ENCODE measurements at places on chromosomes 12 and 14.

DNA sequence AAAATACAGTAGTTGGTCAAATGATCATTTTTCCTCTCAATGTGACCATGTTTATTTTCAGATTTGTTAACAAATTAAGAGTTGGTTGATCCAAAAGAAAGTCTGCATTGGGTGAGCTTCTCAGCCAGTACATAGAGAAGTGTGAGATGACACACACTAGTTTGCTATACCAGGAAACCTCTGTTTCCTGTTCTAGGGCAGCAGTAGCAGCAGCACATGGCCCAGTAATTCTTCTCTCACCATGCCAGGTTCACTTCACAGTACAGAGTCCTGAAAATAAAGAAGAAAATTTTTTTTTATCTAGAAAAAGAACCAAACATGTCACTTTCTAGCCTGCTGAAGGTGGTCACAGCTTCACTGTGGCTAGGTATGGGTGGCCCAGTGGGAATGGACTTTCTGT is 250.2 kb upstream of the OR4E1 start:
- no peak for DNase-seq

DNA sequence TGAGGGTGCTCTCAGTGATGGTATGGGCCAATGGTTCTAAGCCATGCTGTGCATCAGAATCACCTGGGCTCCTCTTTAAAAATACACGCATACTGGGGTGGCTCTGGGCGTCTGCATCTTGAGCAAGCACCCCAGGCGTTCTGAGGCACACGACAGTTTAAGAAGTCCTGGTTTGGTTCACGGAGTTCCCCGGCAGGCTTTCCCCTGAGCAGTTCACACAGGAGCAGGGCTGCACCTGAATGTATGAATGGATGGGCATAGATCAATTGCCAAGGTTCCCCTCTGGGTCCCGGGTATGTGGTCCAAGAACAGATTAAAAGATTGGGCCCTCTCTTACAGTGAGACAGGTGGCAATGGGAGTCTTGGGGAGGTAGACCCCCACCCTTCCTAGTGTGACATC is 395.3 kb downstream of the DPF3 start:
- no peak for DNase-seq

GRCh38 chr14:101788016-101788635 is 26.6 kb downstream of the PPP2R5C start:
- no peak for DNase-seq

- DNase-seq: no peak
Measured at GRCh38 chr12:38921025-38921677, 15.8 kb upstream of the CPNE8 start.

DNA sequence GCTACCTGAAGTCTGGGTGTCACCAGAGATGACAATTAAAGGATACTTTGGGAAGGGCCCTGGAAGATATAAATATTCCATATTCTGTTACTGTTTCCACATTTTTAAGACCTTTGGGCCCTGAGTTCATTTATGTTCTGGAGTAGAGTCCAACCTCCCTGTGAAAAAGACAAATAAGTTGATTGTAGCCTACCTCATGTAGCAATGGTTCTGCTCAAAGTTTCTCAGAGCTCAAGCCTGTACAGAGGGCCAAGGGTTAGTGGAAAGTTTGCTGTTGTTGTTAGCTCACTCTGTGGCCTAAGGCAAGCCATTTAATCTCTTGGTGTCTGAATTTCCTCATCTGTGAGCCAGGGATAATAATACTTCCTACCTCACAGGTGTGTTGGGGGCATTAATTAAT is 284.7 kb upstream of the DDHD1 start:
- no peak for DNase-seq

- no peak for DNase-seq
Measured at GRCh38 chr14:20827326-20827725, 24.7 kb upstream of the RNASE1 start.

GRCh38 chr14:100653409-100653808 is 66.2 kb upstream of the BEGAIN start:
- DNase-seq: no peak

DNA sequence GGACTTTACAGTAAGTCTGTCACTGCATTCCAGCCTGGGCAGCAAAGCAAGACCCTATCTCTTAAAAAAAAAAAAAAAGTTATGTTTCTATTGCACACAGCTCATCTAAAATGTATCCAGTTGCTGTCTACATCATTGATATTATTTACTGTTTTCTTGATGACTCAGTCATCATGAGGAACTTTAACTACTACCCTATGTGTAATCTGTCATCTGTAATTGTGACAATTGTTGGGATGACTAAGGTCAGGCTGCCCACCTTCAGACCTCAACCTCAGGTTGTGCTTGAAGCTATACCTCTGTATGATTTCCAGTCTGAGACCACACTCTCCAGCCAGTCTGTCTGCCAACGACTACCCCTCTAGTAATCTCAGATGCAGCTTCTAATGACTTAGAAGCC is 15.3 kb downstream of the PPP1R13B start:
- no peak for DNase-seq

DNA sequence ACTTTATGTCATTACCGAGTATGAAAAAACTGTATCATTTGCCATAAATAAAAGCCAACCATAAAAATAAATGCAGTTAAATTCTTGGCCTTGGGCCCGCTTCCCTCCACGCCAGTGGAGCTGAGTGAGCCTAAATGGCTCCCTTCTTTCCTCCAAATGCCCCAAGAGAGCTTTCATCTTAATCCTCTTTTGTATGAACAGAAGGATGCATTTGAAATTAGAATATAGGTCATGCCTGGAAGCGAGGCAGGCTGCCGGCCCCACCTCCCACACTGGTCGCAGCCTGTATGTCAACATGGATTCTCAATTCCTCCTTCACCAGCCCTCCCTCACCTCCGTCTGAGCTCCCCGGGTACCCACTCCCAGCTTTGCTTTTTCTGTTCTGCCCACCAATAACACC is 245.7 kb downstream of the SLC15A4 start:
- DNase-seq: no peak

DNA sequence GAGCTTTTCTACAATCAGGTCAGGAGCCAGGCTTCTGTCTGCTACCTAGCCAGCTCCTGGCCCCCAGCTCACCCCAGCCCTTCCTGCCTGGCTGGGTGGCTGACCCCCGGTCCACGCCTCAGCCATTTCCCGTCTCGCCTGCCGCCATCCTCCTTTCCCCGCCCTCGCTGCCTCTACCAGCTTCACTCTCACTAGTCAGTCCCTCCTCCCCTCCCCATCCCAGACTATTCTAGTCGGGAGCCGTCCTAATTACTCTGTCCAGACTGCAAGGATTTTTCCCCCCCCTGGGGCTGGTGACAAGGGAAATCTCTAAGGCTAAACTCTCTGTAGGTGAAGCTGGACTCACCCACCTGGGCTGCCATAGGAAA is 825 bp downstream of the DHH start:
- no peak for DNase-seq

DNA sequence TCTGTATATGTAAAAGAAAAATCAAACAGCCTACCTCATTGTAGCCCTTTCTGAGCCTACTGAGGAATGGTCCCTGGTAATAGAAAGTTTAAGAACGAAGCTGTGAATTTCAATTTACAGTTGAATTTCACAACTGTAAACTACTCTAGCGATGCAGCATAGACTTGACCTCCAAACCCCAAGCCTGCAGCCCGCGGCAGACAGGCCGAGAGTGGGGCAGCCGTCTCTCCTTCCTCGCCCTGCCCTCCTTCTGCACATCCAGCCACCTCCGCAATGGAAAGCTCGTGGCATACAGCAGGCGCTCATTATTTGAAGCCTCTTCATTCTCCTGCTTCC is 15.3 kb downstream of the RNASE2 start:
- no peak for DNase-seq

- DNase-seq: no peak
Measured at GRCh38 chr12:103268831-103269514, 226.8 kb downstream of the C12orf42 start.

GRCh38 chr12:14948672-14949071 is 10.3 kb upstream of the ERP27 start:
- DNase-seq: peak; percentile 43

DNA sequence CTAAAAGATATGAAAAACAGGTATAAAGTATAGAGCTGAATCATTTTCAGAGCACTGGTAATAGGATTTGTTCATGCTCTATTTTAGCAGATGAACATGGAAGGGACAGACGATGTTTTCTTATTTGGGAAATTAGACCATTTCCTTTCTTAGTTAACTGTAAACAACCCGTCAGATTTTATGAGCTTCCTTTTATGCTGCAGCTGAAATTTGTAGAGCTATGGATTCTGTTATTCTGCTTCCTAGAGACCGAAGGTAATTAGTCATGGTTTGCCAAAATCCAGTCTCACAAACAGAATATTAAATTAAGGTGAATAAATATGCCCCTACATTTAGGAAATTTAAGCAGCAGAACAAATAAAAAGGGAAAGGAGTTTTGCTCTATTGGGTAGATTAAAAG is 180.2 kb upstream of the SYT1 start:
- no peak for DNase-seq

DNA sequence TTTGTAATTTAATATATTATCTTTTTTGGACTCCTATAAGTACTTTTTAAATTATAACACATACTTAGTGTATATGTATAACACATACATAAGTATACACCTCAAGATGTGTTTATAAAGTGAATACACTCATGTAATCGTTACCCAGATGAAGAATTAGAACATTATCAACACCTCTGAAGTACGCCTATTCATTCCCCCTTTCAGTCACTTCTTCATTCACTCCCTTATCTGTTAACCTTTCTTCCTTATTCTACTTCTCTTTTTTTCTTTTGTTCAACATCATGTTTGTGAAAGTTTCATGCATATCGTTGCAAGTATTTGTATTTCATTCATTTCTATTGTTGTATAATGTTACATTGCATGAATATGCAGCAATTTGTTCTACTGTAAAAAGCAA is 98.5 kb downstream of the ARID2 start:
- DNase-seq: no peak

DNA sequence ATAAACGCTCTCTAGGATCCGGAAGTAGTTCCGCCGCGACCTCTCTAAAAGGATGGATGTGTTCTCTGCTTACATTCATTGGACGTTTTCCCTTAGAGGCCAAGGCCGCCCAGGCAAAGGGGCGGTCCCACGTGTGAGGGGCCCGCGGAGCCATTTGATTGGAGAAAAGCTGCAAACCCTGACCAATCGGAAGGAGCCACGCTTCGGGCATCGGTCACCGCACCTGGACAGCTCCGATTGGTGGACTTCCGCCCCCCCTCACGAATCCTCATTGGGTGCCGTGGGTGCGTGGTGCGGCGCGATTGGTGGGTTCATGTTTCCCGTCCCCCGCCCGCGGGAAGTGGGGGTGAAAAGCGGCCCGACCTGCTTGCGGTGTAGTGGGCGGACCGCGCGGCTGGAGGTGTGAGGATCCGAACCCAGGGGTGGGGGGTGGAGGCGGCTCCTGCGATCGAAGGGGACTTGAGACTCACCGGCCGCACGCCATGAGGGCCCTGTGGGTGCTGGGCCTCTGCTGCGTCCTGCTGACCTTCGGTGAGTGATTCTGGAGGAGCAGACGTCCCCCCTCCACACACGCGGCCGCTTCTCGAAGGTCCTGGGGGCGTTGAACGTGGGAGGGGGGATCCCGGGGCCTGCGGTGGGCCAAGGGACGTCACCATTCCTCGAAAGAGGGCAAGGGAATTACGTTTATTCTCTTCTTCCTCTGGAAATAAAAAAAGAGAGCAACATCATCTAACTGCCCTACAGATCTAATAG is at the start of gene HSP90B1:
TSS of gene HSP90B1 (plus strand) at position 377 of the 753 bp plus-strand sequence. CDS start at position 483, 106 bp downstream.
- peak; percentile 88 for DNase-seq

- no peak for DNase-seq
Measured at GRCh38 chr12:104376650-104377513, 73.3 kb downstream of the EID3 start.

DNA sequence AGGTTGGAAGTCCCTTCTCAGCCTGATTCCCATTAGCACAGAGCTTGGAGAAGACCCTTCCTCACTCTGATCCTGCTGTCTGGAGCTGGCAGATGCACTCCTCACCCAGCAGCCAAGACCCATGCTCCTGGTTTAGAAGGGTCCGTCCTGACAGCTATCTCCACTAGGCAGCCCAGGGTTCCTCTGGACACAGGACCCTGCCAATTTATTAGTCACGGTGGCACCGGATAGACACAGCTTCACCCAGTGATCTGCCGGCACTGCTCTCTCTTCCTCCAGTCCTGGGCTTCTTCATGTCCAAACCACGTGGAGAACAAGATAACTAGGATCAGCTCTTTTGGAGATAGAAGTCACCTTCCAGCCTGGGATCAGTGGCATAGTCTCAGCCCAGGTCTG is 26.2 kb upstream of the TCL1B start:
- no peak for DNase-seq

- DNase-seq: no peak
Measured at GRCh38 chr12:4047421-4047820, 174.2 kb upstream of the PARP11 start.

GRCh38 chr14:81751198-81751597 is 217.5 kb upstream of the SEL1L start:
- DNase-seq: no peak

GRCh38 chr14:34175574-34175973 is 224.7 kb upstream of the EGLN3 start:
- no peak for DNase-seq

DNA sequence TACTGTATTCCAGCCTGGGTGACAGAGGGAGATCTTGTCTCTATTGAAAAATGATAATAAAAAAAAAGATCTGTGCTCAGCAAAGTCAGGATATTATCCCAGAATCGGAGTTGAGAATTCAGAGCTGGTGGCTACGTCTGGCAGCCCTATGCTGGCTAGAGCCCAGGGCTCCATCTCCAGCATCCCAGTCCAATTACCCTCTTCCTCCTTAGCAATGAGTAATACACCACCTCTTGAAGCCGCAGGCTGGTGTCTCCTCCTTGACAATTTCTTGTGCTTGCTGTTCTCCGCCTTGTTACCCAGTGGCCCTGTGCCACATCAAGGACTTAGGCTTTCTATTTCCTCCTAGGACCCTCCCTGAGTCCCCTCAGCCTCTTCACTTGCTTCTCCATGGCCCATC is 38.4 kb upstream of the DDX11 start:
- no peak for DNase-seq

- no peak for DNase-seq
Measured at GRCh38 chr12:124747426-124748161, 116.1 kb downstream of the SCARB1 start.

DNA sequence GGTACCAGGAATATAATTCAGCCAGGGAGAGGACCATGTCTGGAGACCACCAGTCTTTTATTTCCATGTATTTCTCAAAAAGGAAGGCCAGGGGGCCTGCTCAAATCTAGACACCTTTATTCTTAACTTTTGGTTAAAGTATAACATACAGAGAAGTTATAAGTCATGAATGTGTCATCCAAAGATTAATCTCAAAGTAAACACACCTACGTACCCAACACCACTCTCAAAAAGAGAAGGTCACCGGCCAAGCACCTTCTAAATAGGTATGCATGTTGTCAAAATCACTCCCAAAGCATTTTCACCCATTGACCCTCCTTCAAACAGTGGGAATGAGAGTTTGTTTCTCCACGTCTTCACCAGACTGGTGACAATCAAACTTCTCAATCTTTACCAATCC is 60.0 kb upstream of the FZD10 start:
- no peak for DNase-seq

DNA sequence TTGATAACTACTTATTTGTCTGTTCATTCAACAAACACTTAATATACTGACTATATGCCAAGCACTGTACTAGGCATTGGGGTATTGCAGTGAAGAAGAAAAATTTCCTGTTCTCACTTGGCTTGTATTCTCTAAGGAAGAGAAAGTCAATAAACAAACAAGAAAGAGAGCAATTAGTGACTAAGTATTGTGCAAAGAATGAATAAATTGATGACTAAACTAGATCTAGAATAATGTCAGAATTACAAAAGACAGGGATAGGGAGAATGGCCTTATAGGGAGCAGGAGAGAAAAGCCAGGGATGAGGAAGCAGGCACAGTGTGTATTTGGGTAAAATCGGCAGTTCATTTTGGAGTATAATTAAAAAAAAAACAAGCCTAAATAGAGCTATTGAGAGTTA is 4.2 kb upstream of the LIN7A start:
- DNase-seq: no peak

GRCh38 chr12:131561891-131562684 is 148.8 kb upstream of the SFSWAP start:
- no peak for DNase-seq
